ENCODE measurements at places on chromosomes 16 and 17.

GRCh38 chr17:11252146-11252545, 11.1 kb downstream of the SHISA6 start:
- no peak for DNase-seq

- no peak for DNase-seq
Observed at GRCh38 chr16:28859326-28859725, 4.3 kb upstream of the SH2B1 start.

DNA sequence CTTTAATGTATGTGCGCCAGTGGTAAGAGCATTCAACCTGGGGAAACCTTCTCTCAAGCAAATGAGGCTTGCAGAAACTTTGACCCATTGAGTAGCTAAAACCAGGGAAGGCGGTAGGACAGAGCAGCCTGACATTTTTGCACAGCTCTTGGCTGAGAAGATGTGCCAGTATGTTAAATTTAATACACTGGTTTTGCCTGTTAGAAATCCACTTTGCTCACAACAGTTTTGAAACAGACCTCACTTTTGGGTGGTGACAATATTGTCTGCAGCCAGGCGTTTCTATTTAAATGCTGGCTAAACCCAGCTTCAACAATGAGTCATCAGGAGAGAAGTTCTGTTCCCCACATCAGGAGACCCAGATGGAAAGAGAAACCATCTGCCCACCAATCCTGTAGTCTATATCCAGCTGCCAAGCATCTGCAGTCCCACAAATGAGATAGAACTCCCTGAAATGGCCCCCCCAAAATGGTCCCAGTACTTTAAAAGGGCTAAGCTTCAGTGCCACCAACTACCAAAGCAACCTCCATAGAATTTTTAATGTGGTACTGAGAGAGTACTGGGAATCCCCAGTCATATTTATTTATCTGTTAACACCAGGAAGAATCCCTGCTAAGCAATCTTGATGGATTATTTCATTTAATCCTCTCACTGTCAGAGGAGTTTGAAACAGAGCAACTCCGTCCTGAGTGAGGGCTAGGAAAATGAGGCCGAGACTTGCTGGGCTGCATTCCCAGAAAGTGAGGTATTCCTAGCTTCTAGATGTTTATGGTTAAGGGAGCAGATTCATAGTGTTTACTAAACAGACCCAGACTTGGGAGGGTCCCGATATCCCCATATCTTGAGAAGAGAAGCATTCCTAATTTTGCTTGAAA, 29.0 kb upstream of the CLEC3A start:
- no peak for DNase-seq

- DNase-seq, result no peak
Observed at GRCh38 chr16:17511340-17511739, 40.6 kb upstream of the XYLT1 start.

- no peak for DNase-seq
Observed at GRCh38 chr17:27456681-27457359, 572 bp downstream of the KSR1 start.

DNA sequence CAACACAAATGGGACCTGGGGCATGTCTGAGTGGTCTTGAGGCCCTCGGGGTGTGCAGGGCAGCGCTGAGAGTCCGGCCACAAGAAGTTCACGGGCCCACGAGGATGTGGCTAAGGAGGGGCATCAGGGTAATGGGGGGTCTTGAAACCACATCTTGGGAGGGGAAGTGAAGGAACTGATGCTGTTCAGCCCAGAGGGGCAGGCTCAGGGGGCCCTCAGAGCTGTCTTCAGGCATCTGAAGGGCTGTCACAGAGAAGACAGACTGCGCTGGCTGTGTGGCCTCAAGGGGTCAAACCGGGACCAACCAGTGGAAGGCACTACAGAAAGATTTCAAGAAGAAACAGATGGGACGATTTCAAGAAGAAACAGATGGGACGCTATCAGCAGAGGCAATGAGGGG, 45.1 kb downstream of the ZNF423 start:
- no peak for DNase-seq

- no peak for DNase-seq
Observed at GRCh38 chr17:37750768-37751475, 6.1 kb upstream of the HNF1B start.

DNA sequence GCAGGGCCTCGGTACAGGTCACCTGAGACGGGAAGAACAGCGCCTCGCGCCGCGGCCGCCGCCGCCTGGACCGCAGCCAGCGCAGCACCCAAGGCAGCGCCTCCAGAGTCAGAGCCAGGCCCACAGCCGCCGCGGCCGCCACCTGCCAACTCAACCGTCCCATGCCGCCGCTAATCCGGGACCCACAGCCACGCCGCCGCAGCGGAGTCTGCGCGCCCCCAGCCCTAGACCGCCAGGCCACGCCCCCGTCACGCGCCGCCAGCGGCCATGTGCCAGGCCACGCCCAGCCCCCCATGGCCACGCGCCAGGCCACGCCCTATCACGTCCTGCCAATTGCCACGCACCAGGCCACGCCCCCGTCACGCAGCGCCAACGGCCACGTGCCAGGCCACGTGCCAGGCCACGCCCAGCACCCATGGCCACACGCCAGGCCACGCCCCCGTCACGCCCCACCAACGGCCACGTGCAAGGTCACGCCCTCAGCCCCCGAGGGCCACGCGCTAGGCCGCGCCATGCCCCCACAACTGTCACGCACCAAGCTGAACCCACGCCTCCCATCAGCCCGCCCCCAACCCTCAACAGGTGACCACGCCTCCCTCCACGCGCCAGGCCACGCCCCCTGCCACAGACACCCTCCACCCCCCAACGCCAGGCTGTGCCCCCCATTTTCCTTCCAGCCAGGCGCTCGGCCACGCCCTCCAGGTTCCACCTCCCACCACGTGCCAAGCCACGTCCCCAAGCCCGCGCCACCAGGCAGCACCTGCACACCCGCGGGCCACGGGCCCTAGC, at the start of gene PLD6:
Gene PLD6, minus strand, starts transcription at position 210 of the 789 bp plus-strand sequence. Its CDS starts 47 bp downstream, at position 163.
- peak; percentile 87 for DNase-seq

DNA sequence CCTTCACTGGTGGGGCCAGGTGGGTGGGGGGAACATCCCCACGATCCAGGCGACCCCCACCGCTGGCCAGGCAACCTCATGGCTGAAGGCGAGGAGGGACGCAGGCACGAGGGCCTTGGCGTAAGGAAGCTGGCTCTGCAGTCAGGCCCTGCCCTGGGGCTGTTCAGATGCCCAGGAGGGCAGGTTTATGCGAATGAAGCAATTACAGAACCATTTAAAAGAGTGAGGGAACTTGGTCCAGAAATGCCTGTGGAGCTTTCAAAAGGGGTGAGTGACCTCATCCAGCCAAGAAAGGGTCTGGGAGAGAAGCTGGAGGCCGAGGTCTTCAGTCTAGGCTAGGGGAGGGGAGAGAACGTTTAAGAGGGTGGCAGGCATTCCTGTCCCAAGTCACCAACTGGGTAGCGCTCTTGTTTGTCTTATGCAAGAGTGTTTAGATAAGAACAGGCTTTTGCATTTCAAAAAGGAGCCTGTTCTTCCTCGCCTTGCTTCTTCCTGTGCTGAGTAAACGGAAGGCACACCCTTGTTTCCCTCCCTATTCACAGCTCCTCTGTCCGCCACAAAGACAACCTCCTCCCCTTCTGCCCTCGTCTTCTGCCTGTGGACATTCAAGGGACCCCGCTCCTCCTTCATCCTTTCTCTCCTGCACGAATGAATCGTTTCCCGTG, 183.5 kb upstream of the SDK2 start:
- no peak for DNase-seq

GRCh38 chr16:61836804-61837393, 199.3 kb downstream of the CDH8 start:
- DNase-seq, result no peak

DNA sequence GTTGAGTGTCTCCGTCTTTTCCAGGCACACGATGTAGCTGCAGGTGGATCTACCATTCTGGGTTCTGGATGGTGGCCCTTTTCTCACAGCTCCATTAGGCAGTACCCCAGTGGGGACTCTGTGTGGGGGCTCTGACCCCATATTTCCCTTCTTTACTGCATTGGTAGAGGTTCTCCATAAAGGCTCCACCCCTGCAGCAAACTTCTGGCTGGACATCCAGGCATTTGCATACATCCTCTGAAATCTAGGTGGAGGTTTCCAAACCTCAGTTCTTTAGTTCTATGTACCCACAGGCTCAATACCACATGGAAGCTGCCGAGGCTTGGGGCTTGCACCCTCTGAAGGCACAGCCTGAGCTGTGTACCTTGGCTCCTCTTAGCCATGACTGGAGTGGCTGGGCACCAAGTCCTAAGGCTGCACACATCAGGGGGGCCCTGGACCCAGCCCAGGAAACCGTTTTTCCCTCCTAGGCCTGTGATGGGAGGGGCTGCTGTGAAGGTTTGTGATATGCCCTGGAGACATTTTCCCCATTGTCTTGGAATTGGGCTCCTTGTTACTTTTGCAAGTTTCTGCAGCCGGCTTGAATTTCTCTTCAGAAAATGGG, 14.0 kb downstream of the ABCC1 start:
- no peak for DNase-seq

- DNase-seq, result no peak
Observed at GRCh38 chr17:62179525-62180161, 114.6 kb upstream of the MED13 start.

DNA sequence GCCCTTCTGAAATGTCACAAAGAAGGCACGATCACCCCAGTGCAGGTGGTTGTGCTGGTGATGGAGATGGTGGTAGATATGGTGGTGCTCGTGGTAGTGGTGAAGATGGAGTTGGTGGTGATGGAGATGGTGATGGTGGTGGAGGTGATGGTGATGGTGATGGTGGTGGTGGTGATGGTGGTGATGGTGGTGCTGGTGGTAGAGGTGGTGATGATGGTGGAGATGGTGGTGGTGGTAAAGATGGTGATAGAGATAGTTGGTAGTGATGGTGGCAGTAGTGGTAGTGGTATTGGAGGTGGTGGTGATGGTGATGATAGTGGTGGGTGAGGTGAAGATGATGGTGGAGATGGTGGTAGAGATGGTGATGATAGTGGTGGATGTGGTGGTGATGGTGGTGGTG, 88.1 kb upstream of the SALL1 start:
- DNase-seq, result no peak

DNA sequence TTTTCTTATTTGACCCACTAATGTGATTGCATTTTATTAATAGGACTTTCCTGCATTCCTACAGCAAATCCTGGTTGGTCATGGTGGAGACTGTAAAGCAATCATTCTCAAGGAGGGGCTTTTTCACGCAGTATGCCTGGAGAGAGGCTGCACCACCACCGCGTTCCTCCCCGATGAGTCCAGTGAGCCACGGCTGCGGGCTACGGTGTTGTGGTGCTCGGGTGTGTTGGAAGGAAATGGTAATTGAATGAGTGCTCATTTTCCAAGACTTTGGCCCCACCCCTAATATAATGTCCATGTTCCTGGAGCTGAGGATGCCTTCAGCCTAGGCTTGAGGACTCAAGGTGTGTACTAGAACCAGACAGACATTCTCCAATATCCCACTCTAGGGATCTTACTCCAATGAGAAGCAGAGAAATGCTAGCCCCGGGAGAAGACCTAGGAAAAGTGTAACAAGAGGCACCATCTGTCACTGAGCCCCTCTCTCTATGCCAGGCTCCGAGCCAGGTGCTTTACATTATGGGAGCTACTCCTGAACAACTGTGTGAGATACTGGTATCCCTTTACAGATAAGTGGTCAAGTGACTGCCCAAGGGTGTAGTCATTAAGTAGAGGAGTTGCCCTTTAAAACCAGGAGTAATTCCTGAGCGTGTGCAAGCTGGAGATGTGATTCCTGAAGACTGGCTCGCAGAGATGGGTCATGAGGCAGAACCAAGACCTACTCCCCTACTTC, 39.4 kb downstream of the HEATR6 start:
- no peak for DNase-seq

DNA sequence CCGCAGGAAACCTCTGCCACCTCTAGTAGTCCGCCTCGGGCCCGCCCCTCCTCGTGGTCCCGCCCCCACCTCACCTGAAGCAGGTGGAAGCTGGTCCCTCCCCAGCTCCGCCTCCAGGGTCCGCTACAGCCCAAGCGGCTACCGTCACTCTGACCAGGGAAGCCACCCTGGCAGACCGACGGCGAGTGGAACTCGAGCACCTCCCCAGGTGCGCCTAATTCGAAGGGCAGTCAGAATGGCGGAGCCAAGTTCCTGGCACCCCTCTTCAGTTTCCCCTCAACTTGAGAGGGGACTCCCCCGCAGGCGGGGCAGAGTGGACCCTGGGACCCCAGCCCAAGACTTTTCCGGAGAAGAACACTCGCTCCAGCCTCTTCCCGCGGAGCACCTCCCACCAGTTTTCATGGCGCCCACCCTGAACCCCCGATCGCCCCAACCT, 507 bp downstream of the FHOD1 start:
- no peak for DNase-seq

DNA sequence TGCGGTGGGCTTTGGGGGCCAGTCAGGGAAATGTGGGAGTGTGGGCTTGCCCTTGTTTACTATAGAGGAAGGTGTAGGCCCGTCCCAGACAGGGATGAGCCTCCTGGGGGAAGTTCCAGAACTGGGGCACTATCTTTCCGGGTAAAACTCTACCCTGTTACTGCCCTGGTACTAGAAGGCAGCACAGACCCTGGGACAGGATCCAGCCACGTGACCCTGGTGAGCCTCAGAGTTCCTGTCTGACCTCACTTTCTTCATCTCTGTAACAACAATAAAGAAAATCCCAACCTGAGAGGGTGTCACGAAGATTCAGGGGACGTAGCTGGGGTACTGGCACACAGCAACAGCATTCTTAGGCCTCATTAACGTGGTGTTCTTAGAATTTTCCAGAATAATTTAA, 239.6 kb upstream of the FOXF1 start:
- DNase-seq, result no peak

- no peak for DNase-seq
Observed at GRCh38 chr16:88062341-88063210, 111.3 kb downstream of the BANP start.

- DNase-seq, result no peak
Observed at GRCh38 chr17:409308-409847, 56.8 kb upstream of the RPH3AL start.

DNA sequence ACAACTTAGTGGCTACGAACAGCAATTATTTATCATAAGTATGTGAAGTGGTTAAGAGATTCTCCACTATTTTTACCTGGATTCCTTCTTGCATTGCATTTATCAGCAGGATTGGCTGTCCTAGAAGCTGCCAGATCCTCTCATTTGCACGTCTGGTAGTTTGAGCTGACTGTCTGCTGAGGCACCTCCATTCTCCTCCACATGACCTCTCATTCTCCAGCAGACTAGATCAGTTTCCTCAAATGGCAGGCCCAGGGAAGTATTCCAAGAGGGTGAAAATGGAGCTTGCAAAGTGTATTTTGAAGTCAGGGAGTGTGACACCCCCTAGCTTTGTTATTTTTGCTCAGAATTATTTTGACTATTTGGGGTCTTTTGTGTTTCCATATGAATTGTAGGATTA, 870.1 kb downstream of the CDH11 start:
- DNase-seq, result no peak
